ENCODE measurements at places on chromosomes 12 and 14.

DNA sequence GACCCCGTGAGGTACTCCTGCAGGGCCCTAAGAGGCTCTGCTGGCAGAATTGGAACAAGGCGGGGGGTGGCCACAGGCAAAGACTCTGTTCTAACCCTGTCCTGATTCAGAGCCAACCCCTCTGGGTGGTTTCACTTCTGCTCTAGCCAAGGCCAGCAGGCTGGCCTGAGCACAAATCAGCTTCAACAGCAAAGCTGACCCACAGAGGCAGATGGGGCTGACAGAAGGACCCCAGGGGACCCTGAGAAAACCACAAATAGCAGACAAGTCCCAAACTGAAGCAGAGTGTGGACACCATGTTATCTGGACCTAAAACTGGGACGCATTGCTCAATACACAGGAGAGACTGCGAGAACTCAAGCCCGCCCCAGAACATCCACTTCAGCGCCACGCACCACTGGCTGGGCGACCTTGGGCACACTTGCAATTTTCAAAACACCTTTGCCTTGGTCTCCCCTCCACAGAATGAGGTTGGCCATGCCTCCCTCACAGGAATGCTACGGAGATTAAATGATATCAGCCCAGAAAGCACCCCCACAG, 76.4 kb upstream of the DICER1 start:
- no peak for DNase-seq

DNA sequence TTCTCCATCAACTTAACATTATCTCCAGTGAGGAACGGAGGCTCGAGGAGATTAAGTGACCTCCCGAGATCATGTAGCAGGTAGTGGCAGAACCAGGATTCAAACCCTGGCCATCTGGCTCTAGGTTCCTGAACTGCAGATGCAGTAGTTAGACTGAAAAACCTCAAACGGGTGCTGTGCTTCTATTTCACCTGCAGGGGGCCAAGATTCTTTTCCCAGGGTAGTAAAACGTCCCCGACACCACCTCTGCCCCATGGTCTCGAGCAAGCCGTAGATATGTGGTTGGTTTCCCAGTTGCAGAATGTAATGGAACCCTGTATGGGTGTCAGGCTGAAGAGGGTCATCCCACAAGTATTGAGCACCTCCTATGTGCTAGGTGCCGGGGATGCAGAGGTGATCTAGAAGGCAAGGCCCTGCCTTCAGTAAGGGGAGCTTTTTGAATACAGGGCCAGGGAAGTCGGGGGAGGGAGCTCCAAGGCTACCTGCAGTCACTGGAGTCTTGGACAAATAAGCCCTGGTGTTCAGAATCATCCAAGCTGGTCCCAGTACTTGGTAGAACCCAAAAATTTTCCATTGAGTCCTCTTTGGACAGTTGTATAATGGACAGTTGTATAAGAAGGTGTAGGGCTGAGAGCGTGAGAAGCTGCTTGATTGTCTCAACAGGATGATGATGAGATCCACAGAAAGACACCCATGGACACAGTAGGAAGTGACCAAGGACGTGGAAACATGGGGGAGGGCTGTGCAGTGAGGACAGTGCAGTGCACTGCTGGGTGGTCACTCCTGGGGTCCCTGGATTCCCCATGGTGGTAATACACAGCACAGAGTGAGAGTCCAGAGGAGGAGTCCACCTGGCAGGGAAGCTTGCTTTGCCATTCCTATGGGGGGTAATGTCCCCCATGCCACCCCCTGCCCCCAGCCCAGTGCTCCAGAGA, 197.2 kb downstream of the CHST11 start:
- DNase-seq: no peak

DNA sequence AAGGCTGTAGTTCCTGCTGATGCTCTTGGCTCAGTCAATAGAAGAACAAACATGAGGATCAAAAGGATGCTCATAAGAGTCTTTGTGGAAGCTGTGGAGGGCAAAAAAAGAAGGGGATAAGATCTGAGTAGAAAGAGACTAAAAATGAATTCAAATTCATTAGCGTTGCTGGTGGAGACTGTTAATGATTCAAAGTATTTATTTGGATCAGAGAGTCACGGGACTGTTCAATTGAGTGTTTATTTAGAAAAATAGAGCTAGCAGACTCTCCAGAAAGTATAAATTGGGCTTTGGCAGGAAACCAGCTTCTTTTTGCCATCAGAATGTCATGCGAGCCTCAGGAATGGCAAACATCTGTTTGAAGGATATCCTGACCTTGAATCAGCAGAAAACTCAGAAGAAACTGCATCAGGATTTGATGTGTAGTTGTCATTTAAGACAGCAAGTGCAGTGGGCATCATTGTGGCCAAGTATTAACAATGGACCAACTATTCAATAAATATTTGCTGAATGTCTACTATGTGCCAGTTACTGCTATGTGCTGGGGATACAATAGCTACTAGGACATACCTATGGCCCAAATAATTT, 126.4 kb downstream of the TBC1D30 start:
- DNase-seq: no peak

DNA sequence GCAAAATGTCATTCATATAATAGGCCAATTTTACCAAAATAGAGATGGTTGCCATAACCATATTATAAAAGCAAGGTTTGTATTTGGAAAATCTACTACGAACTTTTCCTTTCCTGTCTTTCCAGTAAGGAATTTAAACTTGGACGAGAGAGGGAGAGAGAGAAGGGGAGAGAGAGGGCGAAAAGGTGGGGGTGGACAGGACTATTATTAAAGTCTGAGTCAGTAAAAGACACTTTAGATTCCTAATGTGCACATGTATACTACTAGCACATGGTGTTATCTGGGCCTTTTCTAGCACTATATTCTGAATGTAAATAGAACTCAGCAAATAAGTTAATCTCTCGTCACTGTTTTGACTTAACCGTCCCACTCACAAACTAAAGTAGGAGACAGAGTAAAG, 30.4 kb upstream of the FBLN5 start:
- DNase-seq: no peak

DNA sequence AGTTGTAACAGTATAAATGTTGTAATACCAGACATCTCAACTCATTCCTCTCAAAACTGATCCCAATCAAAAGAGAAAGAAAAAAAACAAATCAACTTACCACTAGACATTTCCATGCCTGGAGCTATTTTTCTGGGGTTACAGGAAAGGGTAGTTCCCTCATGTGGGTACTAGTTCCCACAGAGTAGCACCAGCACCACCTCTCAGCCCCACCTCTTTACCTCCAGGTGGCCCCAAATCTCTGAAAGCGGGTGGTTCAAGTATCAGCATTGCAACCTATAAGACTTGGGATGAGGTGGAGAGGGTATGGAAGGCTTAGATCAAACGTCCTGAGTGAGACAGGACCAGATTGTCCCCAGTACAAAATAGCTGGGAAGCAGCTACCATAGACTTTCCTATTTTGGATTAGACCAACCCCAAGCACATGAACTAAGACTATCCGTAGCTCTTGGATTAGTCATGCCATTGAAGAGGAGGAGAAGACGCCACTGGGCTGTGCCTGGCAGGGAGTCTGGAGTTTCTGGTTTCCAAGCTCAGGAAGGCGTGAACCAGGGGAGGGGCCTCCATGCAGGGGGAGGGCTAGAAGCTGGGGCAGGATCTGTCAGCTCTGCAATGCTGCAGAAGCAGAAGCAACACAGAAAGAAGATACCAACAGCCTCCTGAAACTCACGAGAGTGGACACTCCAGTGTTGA, at the start of gene SLC39A2:
TSS of gene SLC39A2 (plus strand) at position 620 of the 693 bp plus-strand sequence. CDS start 154 bp downstream, outside the sequence.
- DNase-seq: no peak

DNA sequence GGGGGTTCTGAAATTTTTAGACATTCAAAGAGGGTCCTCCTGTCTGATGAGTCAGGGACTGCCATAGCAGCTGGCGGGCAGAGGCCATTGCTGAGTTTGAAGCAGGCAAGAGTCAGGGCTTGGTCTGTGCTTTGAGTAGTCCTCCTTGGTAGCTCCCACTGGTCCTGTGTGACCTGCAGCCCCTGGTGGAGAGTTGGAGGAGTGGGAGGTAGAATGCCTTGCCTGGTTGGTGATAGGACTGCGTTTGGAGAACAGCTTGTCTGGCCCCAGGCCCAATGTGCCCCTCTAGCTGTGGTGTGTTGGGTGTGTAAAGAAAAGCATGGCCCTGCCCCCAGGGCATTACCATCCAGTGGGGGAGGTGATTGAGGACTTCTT, 116.7 kb downstream of the BEGAIN start:
- no peak for DNase-seq

- no peak for DNase-seq
Observed at GRCh38 chr12:89882792-89883191, 174.2 kb upstream of the ATP2B1 start.

DNA sequence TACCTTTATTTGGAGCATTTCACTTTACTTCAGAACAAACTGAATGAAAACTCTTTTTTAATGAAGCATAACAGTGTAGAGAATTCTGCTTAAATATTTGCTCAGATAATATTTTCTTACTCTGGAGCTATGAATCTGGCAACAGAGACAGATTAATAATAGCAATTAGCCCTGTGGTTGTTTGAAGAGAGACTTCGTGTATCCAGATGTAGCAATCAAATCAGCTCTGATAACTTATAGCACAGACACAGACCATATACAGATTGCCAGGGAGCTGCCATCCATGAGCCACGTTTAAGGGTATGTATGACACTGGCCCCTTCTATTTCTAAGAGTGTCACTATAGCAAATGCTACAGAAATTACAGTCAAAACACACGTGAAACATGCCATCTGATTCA, 146.6 kb downstream of the EXOC5 start:
- no peak for DNase-seq

DNA sequence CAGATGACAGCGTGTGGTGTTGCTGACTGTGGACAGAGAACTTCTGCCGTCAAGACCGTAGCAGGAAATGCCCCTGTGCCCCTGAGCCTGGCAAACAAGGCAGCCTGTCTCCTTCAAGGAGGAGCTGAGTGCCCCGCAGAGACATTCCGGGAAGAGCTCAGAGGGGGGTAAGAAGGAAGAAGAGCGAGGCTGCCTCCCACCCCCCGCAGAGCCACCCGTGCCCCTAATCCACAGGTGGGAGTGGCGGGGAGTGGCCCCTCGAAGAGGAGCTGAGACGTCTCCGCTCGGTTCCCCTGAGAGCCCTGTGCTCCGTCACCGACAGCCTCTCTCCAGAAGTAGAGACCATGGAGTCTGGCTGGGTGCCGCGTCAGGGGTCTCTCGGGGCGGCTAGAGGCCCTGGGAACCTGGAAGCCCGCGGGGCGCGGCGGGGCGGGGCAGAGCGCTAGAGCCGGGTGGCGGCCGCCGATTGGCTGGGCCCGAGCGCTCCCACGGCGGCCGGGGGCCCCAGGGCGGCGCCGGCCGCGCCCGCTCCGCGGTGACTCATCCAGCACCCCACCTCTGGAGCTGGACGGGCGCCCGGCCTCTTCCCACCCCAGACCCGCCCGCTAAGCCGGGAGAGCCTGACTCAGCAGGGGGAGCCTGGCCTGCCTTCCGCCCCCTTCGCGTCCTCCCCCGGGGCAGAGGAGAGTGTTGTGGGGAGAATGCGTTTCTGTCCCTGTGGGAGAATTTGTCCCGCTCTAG, 25.2 kb upstream of the KRT78 start:
- peak; percentile 67 for DNase-seq

GRCh38 chr14:43480976-43481375, 1026.1 kb downstream of the FSCB start:
- DNase-seq: no peak

DNA sequence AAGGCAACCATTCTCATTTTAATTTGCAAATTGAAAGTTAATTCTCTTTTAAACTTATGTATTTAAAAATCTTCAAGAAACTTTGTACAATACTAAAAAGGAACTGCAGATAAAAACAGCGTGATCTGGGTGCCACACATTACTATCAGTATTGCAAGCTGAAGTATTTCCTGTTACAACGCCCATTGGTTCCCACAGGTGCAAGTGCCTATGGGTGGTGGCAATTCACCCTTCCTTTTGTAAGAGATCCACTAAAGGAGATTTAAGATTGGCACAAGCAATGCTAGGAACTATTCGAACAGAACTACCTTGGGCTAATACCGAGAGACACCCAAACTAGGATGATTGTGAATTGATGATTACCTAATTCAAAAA, 13.2 kb downstream of the TAOK3 start:
- DNase-seq: peak; percentile 26

GRCh38 chr14:22882529-22883172, 371 bp upstream of the REM2 start:
- DNase-seq: peak; percentile 30

- DNase-seq: no peak
Observed at GRCh38 chr12:59486827-59487226, 109.0 kb upstream of the SLC16A7 start.

DNA sequence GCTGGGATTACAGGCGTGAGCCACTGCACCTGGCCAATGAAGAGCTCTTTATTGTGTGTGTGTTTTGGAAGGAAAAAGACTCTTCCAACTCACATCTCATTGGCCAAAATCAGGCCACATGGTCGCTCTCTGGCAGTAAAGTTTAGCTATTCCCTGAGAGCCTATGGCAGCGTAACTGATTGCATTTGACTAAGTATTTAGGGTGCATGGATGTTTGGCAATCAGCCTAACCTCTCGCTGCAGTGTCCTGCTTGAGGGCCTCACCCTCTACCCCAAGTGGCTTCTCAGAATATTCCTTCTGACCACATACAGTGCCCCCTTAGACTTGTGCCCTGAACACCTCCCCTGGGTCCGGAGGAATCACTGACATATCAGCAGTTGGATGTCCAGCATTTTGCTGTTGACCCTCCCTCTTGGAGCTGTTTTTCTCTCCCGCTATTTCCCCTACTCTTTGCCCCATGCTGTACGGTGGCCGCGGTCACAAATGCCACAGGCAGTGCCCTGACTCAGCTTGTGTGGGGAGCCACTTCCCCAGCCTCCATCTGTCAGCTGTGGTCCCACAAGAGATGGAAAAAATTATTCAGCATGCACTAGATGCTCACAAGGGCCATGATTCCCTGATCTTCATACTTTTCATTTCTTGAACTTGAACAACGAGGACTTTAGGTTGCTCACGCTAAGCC, 9.5 kb downstream of the PHETA1 start:
- DNase-seq: peak; percentile 74

DNA sequence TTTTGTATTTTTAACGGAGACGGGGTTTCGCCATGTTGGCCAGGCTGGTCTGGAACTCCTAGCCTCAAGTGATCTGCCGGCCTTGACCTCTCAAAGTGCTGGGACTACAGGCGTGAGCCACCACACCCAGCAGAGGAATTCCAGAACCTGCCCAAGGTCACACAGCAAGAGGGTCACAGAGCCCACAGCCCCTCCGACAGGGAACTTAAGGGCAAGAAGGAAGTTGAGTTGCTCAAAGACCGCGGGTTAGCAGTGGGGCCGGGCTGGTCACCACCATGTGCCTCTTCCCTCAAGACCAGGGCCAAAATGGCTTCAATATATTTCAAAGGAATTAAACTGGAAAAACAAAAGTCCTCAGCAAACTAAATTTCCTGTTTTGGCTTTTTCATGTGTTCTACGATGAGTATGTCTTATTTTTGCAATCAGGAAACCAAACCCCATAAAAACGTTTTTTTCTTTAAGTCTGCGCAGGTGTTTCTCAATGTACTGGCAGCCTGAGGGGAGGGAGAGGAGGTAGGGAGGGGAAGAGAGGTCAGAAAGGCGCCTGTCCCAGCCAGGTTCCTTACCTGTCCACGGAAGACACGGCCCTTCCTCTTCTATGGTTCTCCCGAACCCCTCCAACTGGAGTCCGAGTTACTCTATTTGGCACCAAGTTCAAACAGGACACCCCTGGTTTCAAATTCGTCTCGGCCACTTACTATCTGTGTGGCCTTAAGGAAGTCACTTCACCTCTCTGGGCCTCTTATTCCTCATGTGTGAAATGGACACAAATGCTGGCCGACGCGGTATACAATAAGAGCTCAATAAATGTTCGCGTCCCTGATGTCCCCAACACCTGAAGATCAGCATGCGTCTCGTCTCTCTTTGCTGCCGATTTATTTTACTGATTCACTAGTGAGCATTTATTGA, 778 bp downstream of the SLC8B1 start:
- DNase-seq: no peak

Data from activated naive CD8-positive, alpha-beta T cell treated with anti-CD3 and anti-CD28 coated beads, Interleukin-2, amount 50 U/mL, for 24 hours (primary cell).